ENCODE measurements at places on chromosomes 1 and 21. TPM values are rescaled to one million over a fixed set of nuclear protein-coding genes. Genes with fewer than 3 reads are reported as not detected.

SPRTN gene
- polyA plus RNA-seq = 15.5 TPM

DNA sequence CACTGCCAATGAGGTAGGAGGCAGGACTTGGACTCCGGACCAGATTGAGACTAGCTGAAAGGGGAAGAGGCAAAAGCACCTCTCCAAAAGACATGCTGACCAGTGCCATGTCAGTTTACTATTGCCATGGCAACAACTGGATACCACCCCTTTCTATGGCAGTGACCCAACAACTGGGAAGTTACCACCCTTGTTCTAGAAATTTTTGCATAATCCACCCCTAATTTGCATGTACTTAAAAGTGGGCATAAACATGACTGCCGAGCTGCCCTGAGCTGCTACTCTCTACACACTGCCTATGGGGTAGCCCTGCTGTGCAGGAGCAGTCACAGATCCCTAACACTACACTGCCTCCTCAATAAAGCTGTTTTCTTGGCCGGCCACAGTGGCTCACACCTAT lies 19.0 kb upstream of the SLC6A9 start:
- DNase-seq = no peak

- DNase-seq = no peak
These were observed 43.1 kb downstream of the CD55 start for GRCh38 chr1:207364614-207365013.

- no peak for DNase-seq
These were observed 28.0 kb upstream of the VANGL1 start for GRCh38 chr1:115613767-115614166.

DNA sequence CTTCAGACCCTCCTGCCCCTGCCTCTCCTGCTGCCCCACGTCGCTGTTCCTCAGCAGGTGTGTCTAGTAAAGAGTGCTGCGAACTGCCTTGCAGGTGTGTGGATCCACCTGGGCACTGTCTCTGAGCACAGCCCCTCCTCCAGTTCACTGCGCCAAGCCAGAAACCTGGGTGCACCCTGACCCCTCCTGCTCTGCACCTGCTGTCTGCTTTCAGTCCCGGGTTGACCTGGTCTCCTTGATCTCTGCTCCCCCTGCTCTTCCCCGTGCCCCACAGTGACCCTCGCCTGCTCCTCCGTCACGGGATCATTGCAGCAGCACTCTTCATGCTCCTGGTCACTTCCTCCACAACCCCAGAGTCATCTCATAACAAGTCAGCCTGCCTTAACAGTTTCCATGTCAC lies 6.5 kb downstream of the A3GALT2 start:
- DNase-seq = no peak

- no peak for DNase-seq
These were observed at the start of gene AGRN for GRCh38 chr1:1020000-1020404. TSS of gene AGRN (plus strand) at chr1:1020120. CDS start at chr1:1020173, 53 bp downstream.

DNA sequence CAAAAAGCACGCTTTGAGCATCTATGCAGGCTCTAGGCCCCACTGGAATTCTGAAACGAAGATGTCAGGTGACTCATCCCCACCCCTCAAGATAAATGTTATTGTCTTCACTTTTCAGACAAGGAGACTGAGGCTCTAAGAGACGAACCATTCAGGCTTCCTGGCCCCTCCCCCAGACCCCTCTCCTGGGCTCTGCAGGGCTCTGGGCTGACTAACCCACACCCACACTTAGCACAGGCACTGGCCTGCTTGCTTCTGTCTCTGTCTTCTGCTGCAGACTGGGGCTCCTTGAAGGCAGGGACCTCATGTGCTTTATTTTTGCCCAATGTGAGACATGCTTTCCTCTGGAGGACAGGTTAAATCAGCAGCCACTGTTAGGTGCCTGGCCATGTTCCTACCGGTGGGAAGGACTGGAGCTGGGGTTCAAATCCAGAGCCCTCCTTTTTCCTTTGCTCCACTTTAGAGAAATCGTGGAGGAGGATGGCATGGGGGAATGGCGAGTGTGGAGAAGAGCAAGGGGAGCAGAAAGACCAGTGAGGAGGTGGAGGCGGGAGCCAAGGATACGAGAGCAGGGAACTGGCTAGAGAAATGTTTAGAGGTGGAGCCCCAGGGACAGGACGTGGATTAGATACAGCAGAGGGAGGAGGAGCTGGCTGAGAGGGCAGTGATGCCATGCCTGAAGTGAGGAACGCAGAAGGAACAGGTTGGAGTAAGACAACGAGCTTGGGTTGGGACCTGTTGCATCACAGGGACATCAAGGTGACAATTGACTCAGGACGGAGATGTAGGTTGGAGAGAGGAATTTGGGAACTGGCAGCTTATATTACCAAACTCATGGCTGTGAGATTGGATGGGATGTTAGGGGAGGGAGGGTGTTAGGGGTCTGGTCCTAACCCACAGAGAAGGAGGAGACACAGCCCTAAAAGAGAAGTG lies 1.7 kb downstream of the TMEM125 start:
- no peak for DNase-seq

NGF gene
- 1.8 TPM for polyA plus RNA-seq

THEM5 gene
- polyA plus RNA-seq = 0.52 TPM

DNA sequence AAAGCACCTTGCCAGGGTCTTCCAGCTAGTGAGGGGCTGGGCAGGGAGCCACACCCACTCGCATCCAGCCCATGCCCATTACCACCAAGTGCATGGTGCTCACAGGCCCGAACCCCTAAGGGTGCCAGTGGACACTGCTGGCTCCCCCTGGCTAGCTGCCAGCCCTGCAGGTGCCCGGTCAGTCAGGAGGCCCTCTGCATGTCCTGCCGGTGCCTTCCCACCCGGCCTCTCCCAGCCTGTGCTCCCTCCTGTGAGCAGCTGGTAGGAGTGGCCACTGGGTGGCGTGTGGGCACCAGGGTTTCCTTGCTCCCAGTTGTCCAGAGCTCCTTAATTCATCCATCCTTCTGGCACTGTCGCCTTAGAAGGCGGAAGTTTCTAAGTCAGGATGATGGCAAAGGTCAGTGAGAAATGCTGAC lies 33.4 kb downstream of the QSOX1 start:
- peak; percentile 66 for DNase-seq

DNA sequence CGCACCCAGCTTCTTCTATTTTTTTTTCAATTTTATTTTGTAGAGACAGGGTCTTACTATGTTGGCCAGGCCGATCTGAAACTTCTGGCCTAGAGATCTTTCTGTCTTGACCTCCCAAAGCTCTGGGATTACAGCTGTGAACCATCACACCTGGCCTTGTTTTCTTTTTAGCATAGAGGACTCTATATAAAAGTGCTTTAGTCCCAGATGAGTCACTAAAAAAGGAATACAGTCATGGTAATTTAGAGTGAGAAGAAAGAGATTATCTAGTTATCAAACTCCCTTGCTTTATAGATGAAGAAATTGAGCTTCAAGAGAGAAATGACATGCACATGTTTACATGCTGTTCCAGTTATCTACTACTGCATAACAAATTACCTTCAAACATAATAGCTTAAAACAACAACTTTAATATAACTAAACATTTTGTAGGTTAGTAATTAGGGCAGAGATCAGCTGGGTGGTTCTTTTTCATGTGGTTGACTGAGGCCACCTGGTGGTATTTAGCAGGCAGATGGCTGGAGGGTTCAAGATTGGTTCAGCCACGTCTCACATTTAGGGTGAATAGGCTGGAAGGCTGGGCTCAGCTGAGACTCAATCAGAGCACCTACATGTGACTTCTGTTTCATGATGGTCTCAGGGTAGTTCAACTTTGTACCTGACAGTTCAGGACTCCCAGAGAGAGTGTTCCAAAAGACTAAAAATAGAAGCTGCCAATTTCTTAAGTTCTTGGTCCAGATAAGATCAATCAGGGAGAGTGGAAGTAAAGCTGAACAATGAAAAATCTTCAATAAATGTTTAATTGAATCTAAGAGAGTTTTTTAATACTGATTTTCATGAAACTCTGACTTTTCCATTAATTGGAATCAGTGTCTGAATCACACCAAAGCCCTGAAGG lies 16.9 kb upstream of the MTF2 start:
- DNase-seq = no peak

CTSS gene
- polyA plus RNA-seq = 7.7 TPM

GRCh38 chr1:40341491-40342380 lies 24.6 kb upstream of the COL9A2 start:
- DNase-seq = no peak

GRCh38 chr21:42225571-42226155 lies 6.7 kb downstream of the ABCG1 start:
- DNase-seq = no peak

DNA sequence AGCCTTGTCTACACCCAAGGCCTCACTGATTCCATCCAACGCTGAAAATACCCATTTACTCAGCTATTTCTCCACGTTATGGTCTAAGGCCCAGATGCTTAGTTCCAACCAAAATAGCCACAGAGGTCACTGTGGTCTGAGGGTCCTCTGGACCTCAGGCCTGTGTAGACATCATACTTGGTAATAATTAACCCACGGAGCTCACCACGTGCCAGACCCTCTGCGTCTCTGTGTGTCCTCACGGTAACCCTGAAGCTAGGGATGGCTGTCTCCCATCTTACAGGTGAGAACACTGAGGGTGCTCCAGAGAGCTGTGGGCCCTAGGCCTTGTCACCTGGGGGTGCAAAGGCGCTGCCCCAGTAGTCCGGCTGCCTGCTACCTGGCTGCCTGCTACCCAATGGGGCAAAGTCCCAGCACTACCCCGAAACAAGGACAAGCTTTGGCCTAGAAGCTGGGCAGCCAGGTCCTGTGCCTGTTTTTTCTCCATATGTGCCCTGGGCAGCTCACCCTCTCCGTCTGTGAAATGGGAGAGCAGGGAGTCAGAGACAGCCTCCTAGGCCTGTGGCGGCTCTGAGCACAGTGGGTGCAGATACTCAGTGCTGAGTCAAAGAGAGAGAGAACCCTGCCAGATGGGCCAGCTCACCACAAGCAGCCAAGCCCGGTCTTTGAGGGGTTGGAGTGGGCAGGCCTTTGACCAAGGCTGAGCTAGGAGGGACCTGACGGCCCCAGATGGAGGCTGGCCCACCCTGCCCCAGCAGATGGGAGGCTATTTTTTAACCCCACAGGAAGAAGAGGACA lies 17.0 kb upstream of the RUNX3 start:
- DNase-seq = no peak

- DNase-seq = no peak
These were observed 102.5 kb downstream of the LYPLAL1 start for GRCh38 chr1:219276049-219276738.

DNA sequence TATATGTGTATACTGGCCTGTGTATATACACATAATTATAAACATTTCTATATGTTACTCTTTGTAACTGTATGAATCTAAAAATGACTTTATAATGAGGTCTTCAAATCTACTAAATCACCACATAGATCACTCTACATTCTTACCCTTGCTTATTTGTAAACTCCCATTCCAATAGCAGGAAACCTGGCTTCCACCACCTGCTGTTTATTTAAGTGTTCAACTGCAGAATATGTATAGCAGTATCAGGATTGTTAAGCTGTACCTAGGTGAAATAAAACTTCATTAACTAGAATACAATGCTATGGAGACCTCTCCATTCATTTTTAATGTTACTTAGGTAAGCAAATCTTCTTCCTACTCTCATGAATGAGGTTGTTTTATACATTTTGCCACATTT lies 1351.1 kb upstream of the B3GALT2 start:
- no peak for DNase-seq

DNA sequence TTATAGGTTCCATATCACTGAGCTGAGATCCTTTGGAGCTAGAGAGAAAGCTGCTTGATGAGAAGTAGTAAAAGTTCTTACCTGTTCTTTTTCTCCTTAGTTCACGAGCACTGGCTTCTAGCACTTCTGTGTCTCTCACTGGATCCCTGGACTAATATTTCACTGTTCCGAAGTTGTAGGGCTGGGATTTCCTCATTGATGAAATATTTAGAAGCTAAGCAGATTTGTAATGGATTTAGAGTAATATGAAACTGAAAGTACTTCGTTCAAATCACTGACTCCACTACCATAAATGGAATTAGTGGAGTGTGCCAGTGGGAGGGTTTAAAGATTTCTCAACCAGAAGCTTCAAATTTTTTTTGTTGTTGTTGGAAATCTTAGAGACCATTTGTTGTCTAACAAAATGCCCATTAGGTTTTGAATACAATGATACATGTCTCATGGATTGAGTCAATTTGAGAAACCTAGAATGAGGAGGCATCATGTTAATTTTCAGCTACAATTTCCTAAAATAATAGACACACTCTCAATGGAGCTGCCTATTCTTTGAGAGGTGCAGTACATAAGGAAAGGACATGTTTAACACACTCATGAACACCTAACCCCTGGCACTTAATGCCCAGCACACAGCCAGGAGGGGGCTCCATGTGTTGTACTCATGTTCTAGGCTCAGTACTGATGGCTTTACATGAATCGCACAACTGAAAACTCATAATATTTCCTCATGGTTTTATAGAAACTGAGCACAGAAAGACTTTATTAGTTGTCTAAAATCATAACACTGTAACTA lies at the start of gene GBP1:
TSS of gene GBP1 (minus strand) at position 130 of the 790 bp plus-strand sequence. CDS start 1,974 bp downstream, outside the sequence.
- DNase-seq = peak; percentile 49

PADI6 gene
- not detected for polyA plus RNA-seq

- peak; percentile 72 for DNase-seq
These were observed 30.0 kb upstream of the ACP6 start for GRCh38 chr1:147700042-147701006.

DNA sequence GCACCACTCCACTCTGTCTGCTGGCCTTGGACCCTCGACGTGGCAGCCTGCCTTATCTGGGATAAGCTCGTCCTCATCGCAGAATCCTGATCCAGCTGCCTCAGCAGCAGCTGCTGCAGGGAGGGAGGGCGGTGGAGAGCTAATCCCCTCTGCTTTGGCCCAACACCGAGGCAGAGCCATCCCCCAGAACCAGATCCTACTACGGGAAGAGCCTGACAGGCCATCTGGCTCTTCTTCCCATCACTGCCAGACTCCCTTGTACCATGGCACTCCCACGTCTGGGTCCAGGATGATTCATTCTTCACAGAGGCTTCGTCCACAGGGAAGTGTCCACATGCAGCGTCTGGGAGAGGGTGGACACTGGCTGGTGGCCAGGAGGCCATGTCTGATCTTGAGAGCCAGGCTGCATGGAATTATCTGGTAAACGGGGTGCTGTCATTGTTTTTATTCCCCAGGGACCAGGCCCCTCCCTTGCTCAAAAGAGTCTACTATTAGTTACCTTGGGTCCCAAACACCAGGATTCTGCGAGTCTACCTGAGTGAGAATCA lies 14.6 kb upstream of the PKP1 start:
- DNase-seq = no peak

DNA sequence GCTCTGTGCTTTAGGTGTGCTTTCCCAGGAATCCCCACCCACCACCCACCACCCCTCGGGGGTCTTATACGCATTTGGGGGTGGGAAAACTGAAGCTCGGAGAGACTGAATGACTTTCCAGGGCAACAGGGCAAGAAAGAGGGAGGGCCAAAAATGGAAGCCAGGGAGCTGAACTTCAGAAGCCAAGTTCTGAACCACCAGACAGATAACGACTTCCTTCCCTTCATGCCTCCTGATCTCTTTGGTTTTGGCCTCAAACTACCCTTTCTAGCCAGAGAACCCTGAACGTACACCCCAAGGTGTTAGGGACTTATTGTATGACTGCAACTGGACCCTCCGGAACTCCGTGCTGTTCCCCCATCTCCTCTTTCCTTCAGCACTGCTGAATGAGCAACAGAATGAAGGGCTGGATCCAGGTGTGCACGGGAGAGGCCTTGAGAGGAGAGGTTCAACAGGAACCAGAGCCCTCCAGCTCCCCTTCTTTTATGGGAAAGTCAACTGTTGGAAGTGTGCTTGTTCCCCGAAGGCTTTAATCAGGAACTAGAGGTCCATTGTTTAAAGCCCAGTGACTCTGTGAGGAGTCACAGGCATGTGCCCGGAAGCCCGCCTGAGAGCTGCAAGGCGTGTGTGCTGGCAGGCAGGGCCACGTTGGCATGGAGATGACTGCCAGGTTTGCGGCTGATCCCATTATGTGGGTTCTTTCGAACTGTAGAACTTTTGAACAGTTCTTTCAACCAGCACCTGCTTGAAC lies 3.1 kb downstream of the BACE2 start:
- DNase-seq = no peak

SLC25A33 gene
- polyA plus RNA-seq = 4.4 TPM

- DNase-seq = no peak
These were observed 38.4 kb upstream of the EXOSC10 start for GRCh38 chr1:11138029-11138428.

Data from left kidney (tissue), 8 donors.